ENCODE measurements at places on chromosomes 7 and 10.

DNA sequence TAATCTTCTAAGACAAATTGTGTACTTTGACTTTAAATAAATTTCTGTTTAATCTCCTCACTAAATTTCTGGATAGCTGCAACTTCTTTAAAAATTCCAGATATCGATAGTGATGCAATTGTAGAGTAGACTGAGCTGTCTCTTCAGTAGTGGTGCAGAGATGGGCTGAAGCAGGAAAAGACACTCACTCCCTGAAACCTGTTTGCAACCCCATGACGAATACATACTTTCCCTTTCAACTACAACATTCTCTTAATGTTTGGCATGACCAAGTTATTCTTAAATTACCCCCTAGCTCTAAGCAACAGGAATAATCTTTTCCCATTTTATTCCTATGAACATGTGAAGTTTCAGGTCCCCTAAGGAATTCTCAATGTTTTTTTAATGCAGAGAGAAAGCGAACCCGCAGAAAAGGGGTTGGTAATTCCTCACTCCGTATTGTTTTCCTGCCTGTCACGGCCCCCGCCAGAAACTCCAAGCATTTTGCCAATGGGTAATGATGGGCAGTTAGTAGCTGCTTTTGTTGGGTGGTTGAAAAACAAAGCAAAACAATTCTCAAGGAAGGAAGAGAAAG is 1.3 kb downstream of the THSD7A start:
- peak; percentile 63 for DNase-seq

GRCh38 chr7:97601931-97602457 is 129.9 kb upstream of the TAC1 start:
- DNase-seq = no peak

DNA sequence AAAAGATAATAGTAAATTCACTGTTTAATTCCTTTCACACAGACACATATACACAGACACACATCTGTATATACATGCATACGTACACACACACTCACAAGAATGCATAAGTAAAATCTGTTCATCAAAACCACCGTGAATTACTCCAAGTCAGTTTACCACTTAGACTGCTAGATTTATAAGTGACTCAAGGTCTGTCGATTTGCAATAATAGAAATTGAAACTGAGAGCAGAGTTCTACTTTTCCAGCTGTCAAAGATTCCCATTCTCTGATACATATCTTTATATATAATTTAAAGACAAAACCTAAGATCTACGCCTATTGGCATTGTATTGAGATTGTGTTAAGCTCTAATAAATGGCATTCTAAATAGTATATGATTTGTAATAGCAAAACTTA is 9.9 kb upstream of the HGF start:
- DNase-seq = no peak

- DNase-seq = no peak
Observed at GRCh38 chr7:18846765-18847215, 270.6 kb downstream of the TWIST1 start.

DNA sequence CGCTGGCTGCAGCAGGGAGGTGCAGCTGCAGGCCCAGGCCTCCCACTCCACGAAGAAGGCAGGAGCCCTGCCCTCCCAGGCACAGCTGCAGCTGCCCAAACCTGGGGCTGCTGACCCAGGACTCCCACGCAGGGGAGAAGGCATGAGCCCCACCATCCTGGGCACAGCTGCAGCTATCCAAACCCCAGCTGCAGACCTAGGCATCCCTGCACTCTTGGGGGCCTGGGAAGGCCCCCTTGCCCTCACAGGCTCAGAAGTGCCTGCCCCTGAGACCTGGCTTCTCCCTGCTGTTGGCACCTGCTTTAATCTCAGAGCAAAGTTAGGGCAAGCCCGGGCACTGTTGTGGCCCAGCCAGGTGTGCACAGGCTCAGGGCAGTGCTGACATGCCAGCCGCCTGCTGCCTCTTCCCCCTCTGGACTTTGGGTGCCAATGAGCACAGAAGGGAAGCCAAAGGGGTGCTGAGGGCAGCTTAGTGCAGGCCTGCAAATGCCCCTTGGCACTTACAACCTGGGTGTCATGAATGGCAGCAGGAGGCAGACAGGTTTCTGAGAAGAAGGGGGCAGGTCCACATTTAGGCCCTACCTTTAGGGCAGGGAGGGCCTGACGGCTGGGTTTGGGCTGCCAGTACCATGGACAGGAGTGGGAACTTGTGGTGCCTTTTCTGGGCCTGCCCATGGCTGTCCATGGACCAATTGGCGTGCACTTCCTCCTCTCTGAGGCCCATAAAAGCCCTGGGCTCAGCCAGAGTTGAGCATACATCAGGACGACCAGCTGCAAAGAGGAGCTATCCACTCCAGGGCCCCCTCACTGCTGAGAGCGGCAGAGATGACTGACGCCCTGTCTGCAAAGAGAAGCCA is 31.1 kb downstream of the CRTAC1 start:
- no peak for DNase-seq

DNA sequence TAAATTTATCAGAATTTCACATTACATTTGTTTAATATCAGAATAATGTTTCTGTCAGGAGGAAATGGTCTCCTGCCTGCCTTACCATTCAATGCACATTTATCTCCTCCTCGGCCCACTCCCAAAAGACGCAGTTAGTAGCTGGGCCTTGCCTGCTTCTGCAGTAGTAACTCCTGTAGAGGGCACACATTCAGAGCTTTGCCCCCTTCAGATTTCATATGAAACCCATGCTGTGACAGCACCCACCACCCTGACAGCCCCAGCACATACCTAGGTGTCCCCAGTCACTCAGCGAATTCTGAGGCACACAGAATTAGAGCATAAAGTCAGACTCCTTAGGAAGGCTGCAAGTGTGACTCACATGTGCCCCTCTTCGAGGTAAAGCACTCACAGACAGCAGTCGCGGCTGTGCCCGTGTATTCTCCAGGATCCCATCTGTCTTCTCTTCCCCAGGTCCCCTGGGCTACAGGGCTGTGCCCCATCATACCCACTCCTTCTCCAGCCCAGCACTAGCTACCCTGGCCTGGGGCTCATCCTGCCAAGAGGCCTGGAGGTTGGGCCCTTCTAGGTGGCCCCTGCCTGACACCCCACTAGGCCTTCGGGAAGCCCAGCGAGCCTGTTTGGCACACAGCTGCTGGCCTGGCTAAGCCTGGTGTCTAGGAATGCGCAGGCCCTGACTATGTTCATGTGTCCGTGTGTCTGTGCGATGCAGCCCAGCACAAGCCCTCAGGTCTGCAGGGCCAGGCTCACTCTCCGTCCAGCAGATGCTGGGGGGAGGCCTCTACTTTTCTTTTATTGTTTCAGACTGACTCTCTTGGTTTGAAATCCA is 4.7 kb upstream of the DEPP1 start:
- DNase-seq = no peak

DNA sequence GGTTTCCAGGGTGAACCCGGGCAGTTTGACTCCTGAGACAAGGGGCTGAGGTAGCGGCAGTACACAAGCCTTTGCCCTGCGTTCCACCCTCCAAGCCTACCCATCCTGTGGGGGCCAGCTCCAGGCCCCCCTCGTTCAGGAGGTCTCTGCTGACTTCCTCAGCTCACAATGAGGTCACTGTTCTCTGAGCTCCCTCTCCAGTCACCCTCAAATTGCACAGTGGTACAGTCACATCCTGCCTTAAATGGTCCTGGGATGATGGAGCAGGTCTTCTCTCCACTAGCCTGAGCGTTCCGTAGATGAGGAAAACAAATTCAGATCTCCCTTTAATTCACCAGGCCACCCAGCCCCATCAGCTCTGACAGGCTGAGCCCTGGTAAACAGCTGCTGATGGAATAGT is 90.2 kb downstream of the SH3PXD2A start:
- DNase-seq = peak; percentile 86

- DNase-seq = no peak
Observed at GRCh38 chr7:24827027-24827426, 69.8 kb upstream of the GSDME start.

DNA sequence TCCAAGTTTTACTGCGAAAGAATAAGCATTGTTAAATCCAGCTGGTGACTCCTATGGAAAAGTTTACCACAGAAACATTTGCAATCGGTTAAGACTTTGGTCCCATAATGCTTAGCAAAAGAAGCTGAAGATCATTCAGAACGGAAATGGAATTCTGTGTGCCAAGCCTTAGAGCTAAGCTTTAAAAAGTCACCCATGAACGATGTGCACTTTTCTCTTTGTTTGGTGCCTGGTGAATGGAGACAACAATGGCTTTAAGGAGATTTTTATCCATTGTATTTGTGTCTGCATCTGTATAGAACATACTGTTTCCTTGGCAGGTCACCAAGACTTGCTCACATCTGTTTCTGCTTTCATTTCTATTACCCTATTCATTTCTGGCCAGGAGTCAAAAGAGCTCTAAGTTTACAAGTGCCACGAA is 26.3 kb upstream of the COL1A2 start:
- peak; percentile 86 for DNase-seq

DNA sequence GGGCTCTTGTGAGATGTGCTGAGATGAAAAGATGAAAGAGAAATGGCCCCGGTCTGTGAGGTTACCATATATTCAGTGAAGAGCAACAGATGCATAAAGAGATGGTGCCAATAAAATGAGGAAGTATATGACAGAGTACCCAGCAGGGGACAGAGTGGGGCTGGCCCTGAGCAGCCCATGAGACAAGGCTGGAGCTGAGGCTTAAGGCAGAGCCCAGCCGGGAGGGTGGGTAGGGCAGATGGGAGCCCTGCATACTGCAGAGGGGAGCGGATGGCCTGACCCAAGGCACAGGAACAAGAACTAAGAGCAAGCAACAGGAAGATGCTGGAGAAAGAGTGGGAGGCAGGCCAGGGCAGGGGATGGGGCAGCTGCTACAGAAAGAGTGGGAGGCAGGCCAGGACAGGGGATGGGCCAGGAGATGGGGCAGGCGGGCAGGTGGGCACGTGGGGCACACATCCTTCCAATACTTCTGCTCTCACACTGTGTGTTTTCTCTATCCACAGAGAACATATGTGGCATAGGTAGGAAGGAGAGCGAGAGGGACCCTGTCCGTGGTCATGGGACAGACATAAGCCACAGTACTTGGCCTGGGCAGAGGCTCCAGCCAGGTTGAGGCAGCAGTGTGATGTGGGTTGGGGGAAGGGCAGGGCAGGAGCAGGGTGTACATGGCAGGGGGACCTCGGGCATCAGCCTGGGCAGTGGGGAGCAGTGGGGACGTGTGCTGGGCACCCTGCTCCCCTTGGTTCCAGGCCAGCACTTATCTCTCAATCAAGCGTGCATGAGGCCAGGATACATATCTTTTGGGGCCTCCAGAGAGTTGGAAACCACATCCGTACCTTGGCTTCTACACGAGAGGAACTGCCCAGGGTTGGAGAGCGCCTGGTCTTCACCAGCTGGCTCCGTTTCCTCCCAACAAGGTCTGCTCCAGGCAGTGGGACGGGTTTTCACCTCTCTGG is 91.6 kb upstream of the IKZF1 start:
- no peak for DNase-seq

GRCh38 chr7:139570119-139570518 is 46.6 kb downstream of the CLEC2L start:
- no peak for DNase-seq

Data from dermis blood vessel endothelial cell (primary cell).